ENCODE measurements at places on chromosomes 3 and 15.

GRCh38 chr3:78728406-78729145 is 1039.2 kb downstream of the ROBO1 start:
- DNase-seq = peak; percentile 21

- DNase-seq = no peak
Observed at GRCh38 chr3:73605412-73605811, 19.3 kb downstream of the PDZRN3 start.

DNA sequence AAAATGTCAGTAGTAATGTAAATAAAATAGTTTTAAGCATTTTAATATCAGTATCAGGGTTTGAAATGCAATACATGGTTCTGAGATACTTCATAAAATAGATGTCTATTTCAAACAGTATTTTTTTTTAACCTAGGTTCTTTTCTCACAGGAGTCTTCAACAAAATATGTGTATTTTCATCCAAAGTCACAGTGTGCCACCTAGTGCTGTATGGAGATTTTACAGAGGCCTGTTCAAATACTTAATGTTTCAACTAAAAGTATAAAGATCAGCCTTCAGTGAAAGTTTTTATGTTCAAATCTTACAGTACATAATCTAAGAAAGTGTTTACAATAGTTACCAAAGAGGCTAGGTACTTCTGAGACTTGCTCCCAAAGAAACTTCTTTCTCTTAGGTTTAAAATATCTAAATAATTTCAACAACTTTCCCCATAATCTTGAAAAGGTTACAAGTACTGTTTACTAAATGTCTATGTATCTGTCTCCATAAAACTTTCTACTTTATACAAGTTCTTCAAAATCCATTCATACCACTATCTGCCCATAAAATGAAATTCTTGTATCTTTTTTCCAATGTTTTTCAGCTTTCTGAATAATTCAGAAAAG is 38.3 kb downstream of the SCAPER start:
- no peak for DNase-seq

DNA sequence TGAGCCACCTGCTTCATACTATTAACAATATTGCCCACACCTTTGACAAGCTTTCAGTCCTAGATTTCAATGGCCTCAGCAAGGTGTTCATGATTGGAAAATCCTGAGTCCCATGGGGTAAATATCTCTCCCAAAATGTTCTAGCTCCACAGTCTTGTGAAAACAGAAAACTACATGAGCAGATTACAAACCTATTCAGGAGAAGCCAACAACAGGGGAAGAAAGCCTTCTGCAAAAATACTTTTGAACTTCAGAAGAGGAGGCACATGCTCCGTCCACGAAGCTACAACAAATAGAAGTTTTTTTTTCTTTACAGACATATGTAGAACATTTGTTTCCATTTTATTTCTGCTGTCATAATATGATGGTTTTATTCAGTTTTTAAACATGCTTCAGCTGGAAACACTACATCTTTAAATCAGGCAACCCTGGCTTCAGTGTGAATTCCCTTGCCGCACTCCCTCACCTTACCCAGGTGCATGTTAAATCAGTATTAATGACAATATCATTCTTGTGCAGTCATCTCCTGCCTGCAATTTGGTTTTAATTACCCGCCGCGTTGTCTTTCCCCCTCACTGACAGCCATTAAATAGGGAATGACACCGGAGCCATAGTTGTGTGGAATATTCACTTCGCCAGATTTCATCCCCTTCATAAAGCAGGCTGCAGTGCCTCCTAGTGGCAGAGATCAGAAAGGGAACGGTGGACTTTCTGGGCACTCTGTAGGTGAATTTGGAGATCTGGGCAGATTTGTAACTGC is 725.5 kb upstream of the ARRDC4 start:
- DNase-seq = peak; percentile 77

DNA sequence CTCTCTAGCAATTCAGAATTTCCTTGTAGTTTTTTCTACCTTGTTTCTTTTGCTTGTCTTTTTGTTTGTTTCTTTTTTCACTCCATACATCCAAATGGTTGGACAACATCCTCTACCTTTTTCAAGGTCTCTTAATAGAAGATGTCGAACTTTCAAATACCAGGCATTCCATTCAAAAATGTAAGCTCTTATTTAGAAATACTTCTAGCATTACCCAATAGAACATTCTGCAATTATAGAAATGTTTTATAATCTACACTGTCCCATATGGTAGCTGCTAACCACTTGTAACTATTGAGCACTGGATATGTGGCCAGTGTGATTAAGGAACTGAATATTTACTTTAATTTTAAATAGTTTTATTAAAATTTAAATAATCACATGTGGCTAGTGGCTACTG is 196.2 kb upstream of the MRPL3 start:
- no peak for DNase-seq

- no peak for DNase-seq
Observed at GRCh38 chr3:113214917-113215595, 3.7 kb downstream of the BOC start.

GRCh38 chr15:68354268-68354667 is 76.7 kb downstream of the FEM1B start:
- no peak for DNase-seq

- DNase-seq = no peak
Observed at GRCh38 chr15:32652178-32652577, 10.7 kb downstream of the SCG5 start.

DNA sequence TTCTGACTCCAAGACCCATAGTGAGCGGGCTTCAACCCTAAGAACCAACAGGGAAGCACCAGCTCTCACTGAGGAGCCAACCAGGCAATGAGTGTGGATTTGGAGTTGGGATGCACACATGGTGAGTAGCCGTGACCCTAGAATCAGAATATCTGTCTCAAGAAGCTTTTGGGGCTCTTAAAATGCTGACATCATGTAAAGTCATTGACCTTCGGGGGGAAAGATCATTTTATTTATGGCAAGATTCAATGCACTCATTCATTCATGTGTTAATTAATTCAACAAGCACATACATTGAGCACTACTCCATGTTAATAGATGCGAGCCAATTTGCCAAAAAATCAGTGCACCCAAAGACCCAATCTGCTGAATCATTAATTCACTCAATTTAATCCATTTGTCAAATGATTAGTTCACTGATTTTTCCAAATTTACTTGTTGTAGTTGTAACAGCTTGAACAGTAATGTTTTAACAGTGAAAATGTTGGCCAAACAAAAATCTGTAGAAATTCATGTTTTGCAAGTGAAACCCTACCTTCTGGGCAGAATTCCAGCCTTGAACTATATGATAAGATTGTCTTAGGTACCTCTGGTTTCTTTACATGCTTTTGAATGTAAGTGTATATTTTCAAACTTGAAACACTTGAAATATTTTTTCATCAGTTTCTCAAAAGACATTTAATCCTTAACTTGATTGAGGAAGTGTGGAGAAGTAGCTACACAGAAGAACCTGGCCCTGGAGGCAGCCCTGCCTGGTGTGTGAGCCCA is 29.8 kb upstream of the LACTB start:
- DNase-seq = no peak

- no peak for DNase-seq
Observed at GRCh38 chr15:97708252-97708651, 252.3 kb upstream of the ARRDC4 start.

GRCh38 chr3:56126632-56127031 is 341.6 kb downstream of the ERC2 start:
- DNase-seq = no peak

GRCh38 chr3:33426068-33426467 is 14.1 kb downstream of the UBP1 start:
- DNase-seq = no peak

GRCh38 chr3:4897765-4898453 is 81.3 kb upstream of the BHLHE40 start:
- DNase-seq = no peak

- DNase-seq = peak; percentile 53
Observed at GRCh38 chr3:9399746-9400145, 2.3 kb downstream of the SETD5 start.

DNA sequence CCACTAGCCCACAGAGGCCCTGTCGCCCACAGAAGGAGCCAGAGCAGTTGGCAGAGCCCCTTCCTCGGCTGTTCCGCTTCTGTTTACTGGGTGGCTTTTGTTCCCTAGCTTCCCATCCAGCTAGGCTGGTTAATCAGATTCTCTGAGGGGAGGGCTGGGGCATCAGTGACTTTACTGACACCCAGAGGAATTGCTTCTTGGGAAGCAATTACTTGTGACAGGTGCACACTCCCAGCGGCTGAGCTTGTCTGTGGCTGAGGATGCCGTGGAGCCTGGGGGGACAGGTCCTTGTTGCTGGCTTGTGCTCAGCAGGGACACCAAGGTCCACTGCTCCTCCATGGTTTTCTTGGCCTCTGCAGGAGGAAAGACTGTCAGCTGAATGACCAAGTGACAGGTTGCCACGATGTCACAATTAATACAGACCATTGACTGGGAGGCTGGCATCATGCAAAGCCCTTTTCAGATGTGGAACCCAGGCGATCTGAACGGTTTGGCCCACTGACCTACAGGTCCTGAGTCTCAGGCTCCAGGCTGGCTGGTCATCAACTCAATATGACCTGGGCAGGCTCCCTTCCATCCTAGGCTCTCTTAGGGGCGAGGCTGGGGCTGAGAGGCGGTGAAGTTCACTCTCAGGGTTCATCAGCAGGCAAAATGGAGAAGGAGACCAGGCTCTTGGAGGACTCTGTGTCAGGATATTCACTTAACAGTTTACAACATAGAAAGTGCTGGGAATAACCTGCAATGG is 31.8 kb upstream of the SFMBT1 start:
- no peak for DNase-seq

DNA sequence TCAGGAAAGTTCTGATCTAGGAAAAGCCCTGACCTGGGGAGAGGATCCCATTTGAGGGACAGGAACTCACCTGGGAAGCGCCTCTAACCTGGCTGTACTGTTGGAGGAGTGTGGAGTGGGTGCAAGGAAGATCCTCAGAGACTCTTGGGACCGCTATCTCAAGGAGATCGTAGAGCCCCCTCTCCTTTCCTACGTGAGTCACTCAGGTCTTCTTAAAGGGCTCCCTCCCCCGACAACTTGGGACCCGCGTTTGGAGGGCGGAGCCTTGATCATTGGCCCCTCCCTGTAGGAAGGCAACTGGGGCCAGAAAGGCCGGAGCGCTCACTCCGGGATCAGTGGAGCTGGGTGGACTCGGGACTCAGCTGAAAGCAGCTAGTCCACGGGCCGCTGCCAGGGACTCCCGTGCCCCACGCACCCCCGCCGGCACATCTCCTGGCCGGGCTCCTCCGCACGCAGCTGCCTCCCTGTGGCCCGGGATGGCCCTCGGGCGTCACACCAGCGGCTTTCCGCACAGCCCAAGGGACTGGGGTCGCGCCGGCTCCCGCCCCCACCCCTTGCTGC is 520 bp downstream of the SLC26A6 start:
- DNase-seq = peak; percentile 36

- DNase-seq = no peak
Observed at GRCh38 chr3:147513785-147514184, 104.6 kb downstream of the ZIC1 start.

- DNase-seq = no peak
Observed at GRCh38 chr3:74106925-74107324, 482.2 kb upstream of the PDZRN3 start.

DNA sequence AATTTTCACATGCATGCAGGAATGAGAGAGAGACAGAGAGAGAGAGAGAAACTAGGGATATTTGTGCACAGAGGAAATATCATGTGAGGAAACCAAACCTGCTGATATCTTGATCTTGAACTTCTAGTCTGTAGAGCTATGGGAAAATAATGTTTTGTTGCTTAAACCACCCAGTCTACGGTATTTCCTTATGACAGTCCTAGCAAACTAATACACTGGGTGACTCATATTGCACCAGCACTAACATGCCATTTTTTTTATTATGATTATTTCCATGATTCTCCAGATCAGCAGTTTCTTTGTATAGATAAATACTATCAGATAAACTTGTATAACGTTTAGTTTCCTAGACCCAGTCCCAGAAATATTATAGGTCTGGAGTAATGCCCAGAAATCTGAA is 1259.0 kb downstream of the ZPLD1 start:
- DNase-seq = no peak
